ENCODE measurements at places on chromosomes 3 and 15.

- DNase-seq = no peak
Observed at GRCh38 chr15:40991355-40991754, 38.1 kb downstream of the CHAC1 start.

DNA sequence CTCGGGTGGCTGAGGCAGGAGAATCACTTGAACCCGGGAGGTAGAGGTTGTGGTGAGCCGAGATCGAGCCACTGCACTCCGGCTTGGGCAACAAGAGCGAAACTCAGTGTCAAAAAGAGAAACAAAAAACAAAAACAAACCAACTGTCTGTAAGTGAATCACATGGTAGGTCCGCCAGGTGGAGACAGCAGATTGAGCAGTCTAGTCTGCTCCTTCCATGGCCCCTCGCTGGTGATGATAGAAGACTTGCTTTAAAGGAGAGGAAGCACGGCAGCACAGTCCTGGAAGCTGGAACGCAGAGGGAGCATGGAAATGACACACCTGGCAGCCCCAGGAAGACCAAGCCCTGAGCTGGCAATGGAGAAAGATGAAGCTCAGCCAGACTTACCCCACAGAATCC is 31.4 kb upstream of the MGLL start:
- DNase-seq = no peak

DNA sequence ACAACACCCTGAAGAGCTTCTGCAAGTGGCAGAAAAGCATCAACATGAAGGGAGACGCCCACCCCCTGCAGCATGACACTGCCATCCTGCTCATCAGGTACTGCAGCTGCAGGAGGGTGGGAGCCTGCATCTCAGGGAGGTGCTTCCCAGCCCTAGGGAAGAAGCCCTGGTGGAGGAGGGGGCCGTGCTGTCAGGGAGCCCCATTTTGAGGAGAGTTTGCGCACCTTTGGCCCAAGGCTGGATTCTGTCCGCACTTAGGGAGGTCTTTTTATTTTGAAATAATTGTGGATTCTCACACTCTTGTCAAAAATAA is 42.1 kb downstream of the SAXO2 start:
- DNase-seq = no peak

GRCh38 chr3:50388016-50388719 is 28.8 kb upstream of the TMEM115 start:
- DNase-seq = no peak

DNA sequence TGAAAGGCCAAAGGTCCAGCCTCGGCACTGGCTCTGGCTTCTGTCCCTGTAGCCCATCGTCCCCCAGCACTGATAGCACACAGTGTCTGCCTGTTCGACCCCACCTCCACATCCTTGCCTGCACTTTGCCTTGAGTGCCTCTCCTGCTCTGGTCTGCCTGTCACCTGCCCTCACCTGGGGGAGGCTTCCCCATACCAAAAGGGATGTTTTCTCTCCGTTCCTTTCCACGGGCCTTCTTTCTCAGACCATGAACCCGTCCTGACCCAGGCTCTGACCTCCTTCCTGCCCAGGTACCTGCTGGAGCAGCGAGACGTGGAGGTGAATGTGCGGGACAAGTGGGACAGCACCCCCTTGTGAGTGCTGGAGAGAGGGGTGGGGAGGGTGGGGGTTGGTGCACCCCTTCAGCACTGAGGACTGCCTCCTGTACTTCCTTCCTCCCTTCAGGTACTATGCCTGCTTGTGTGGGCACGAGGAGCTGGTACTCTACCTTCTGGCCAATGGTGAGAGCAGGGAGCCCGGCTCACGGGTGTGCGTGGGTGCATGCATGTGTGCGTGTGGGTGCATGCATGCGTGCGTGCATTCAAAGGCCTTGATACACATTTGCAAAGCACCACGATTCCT is 1.5 kb downstream of the ABTB1 start:
- DNase-seq = no peak

DNA sequence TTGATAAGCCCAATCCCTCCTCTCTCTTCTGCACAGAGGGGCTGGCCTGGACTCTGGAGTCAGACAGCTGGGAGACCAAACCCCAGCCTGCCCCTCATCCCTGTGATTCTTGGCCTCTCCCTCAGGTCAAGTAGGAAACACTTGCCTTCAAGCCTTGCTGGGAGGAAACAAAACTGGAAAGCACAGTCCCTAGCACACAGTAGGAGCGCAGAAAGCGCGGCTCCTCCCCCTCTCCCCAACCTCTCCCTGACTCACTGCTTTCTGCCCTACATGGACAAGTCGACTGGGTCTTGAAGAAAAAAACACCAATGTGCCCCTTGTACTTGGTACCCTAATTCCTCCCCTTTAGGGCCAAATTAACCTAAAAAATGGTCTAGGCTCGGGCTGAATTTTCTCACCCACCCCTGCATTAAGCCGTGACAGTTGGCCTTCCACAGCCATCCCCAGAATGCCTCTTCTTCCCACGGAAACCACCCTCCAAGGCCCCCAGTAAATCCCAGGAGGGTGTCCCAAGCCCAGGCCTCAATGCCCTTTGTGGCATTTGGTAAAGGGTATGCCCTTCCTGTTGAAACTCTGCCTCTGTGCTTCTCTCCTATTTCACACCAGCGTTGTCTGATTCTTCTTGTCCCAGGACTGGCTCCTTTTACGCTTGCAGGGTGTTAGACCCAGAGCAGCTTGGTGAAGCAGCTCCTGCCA is 11.3 kb upstream of the RAF1 start:
- no peak for DNase-seq

Data from activated naive CD4-positive, alpha-beta T cell treated with anti-CD3 and anti-CD28 coated beads, Interleukin-2, amount 10 ng/mL, durations not matched to agents 7 days and 5 days (primary cell).